ENCODE measurements at places on chromosomes 12 and 14. TPM values are rescaled to one million over a fixed set of nuclear protein-coding genes. Genes with fewer than 3 reads are reported as not detected.

DNA sequence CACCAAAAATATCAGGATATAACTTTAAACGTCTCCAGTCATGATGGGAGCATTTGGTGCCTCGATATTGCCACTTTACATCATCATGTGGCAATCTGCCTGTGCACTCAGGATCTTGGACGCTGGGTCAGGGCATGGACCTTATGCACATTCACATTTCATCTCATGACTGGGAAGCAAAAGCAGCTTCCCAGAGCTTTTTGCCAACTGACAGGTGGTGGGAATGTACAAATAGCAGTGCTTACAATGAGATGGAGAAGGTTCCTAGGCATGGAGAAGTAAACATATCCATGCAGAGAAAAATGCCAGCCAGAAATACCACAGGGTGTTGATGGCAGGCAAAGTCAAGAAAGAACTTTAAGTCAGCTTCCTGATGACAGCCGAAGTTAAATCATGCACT is 30.3 kb downstream of the EFCAB11 start:
- no peak for DNase-seq

- no peak for DNase-seq
Observed at GRCh38 chr14:58287607-58288042, 10.7 kb upstream of the ARID4A start.

- DNase-seq, result no peak
Observed at GRCh38 chr12:78181544-78182162, 351.0 kb downstream of the NAV3 start.

DNA sequence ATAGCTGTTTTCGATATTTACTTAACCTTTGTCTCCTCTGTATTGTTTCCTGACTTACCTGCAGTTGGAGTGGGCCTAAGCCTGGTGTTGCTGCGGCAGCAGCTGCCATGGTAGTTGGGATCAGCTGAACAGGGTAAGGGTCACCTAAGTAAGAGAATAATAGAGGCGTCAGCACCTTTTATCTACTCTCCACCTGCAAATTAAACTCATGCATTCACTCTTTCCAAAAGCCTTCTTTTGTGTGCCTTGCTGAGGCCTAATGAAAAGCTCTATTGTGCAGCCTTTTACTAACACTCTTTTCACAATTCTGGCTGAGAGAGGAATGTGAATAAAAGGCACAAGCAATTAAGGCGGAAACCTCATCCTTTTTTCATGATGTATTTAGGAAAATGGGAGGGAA is 308.7 kb downstream of the SOX5 start:
- no peak for DNase-seq

GRCh38 chr14:71554959-71555612 is 377.1 kb upstream of the RGS6 start:
- DNase-seq, result no peak

DNA sequence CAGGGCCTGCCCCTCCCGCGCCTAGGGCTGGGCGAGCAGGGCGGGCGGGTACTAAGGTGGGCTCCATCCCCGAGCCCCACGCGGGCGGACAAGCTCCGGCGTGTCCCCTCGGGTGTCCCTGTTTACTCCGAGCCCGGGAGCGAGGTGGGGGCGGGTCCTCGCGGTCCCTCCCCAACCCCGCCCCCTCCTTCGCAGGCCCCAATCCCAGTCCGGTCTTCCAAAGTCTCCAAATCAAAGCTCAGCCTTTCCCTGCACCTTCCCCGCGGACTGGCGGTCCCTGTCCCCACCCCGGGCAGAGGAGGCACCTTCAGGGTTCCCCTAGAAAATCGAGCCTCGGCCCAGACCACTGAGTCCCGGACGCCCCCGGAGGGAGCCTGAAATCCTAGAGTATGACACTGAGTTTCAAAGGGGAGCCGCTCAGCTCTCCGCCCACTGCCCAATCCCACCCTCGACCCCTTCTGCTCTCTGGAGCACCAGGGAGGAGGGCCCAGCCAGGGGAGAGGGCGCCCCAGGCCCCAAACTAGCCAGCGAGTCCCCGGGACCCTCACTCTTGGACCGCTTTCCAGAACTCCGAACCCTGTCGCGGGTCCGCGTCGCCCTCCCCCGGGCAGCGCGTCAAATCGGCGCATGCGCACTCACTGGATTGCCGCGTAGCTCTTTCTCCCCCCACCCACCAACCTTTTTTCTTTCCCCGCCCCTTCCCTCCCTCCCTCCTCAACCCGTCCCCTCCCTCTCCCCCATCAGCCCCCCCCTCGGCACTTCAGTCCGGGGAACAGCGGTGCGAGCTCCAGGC is at the start of gene LRP1:
Gene LRP1, plus strand, starts transcription at position 758 of the 793 bp plus-strand sequence. CDS start 482 bp downstream, outside the sequence.
- DNase-seq, result peak; percentile 97

DNA sequence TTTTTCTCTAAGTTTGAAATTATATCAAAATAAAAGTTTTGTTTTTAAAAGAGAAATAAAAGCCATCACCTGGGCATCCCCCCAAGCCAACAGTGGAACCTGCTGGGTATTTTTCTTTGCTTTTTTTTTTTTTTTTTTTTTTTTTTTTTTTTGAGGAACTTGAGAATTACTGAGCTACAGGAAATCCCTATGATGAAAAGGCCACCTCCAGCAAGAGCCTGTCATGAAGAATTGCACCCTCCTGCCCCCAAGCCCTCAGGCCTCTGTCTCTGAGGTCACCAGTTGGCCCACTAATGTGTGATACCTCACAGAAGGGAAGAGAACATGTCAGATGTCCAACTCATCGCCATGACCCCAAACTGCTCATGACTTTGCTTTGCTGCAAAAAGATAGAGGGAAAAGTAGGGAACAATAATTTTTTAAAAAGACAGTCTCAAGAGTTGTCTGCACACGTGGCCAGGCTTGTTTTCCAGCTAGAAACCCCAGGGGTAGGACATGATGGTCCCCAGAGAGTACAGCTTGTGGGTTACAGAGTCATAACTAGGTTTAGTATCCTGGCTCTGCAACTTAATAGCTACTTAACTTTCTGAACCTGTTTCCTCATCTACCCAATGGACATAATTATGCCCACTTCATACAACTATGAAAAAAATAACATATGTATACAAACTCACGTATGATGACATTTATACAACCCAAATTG is 124.3 kb upstream of the EGLN3 start:
- no peak for DNase-seq

DNA sequence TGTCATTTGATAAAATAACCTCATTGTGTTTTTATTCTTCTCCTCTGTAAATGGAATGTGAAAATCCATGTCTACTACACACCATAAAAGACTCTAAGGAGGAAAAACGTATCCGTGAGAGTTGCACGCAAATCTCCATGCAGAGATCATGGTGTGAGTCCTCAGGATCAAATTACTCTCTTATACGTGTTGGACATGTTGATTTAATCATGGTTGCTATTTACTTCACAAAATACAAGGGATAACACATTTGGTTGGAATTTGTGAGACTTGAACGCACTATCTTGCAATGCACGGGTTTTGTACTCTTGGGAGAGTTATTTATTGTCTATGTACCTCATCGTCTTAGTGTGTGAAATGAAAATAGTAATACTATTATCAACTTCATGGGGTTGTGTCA is 128.0 kb upstream of the RASSF8 start:
- no peak for DNase-seq

DNA sequence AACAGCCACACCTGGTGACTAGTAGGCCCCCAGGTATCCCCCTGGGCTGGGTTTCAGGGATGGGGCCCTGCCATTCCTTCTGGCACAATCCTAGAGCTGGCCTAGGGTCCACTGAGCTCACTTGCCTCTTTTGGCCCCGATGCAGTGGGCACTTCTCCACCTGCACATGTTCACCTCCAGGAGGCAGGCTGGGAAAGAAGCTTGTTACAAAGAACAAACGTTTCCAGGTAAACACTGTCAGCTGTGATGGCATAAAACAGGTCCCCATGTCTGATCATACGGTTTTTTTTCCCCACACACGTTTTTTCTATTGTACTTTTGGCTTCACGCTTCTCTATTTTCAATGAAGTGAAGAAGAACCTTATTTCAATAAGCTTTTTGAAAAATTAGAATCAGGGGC is 15.8 kb upstream of the HVCN1 start:
- no peak for DNase-seq

TMX1 gene
- 17.4 TPM for total RNA-seq

ANO2 gene
- total RNA-seq, result 18.7 TPM

Measured in vagina (tissue), 2 donors.